Activated B cell treated with CpG ODN at 0.5 μM for 24 hours (primary cell): ENCODE measurements at places on chromosomes 6 and 20. TPM values are rescaled to one million over a fixed set of nuclear protein-coding genes. Genes with fewer than 3 reads are reported as not detected.

DNA sequence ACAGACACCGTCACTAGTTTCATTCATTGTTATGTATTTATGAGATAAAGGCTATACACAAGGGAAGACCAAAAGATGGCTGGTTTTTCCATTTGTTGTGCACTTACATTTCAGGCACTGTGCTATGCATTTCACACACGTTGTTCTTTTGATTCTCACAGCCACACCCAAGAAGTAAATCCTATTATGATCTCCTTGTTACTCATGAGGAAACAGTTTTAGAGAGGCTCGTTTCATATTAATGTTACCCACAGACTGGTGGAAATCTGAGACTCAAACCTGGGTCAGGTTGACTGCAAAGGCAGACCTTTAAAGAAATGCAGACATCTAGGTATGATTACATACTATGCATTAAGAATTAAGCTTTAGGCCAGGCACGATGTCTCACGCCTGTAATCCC is 34.9 kb downstream of the SHLD1 start:
- H3K4me3 ChIP-seq, result no peak overlapping the region
- peaks cover 11% of the 10 kb centered on the region for H3K4me1 ChIP-seq
- no peak for DNase-seq
- no peaks in the 10 kb centered on the region for H3K27me3 ChIP-seq
- H3K27ac ChIP-seq, result no peak overlapping the region

DNA sequence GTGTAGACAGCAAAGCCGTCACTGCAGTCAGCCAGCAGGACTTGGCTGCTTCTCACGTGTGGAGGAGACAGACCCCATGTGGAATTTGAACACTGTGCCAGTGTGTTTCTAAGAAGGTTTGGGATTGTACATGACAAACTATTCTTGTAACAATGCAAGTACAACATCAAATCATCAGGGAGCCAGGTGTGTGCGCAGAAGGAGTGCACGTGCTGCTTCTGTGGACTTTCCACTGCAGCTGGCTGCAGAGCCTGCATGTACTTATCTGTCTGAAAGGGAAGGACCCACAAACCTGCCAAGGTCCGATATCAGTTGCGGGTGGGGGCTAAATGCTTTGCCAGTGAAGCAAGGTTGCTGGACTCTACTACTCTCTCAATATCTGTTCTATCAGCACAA is 211.6 kb downstream of the WDR27 start:
- no peak for DNase-seq
- H3K4me1 ChIP-seq, result no peaks in the 10 kb centered on the region

- H3K27me3 ChIP-seq, result peaks cover 3% of the 10 kb centered on the region
- no peak for DNase-seq
Measured at GRCh38 chr6:52077180-52077884, 10.1 kb downstream of the PKHD1 start.

GRCh38 chr6:159910342-159910741 is 19.6 kb downstream of the MAS1 start:
- no peaks in the 10 kb centered on the region for H3K36me3 ChIP-seq
- DNase-seq, result no peak
- no peaks in the 10 kb centered on the region for H3K4me1 ChIP-seq

- peaks cover 5% of the 10 kb centered on the region for H3K4me1 ChIP-seq
- no peaks in the 10 kb centered on the region for H3K36me3 ChIP-seq
- no peak for DNase-seq
Measured at GRCh38 chr6:131651782-131652181, 14.7 kb downstream of the ENPP3 start.

- H3K27me3 ChIP-seq, result no peaks in the 10 kb centered on the region
- no peak for DNase-seq
- H3K4me1 ChIP-seq, result peaks cover 32% of the 10 kb centered on the region
- no peak overlapping the region for H3K27ac ChIP-seq
Measured at GRCh38 chr6:157811137-157811475, 11.9 kb upstream of the SNX9 start.

DNA sequence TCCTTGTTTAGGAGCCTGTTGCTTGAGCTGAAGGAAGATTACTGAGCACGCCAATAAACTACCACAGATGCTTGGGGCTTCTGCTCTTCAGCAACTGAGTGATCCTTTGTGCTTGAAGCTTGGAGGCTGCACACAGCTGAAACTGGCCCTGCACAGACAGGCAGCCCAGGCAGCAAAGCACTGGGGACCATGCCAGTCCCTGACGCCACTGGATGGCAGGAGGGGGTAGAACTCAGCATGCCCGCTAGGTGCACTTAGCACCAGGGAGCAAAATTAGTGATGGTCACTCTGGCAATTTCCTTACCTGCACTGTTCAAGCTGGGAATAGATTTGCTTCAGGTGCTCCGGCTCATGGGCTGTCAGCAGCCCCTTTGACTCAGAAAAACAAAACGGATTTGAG is 91.5 kb downstream of the FAM50B start:
- H3K36me3 ChIP-seq, result no peaks in the 10 kb centered on the region
- no peak overlapping the region for H3K4me3 ChIP-seq
- no peaks in the 10 kb centered on the region for H3K4me1 ChIP-seq
- peaks cover 37% of the 10 kb centered on the region for H3K27me3 ChIP-seq
- H3K27ac ChIP-seq, result no peak overlapping the region
- DNase-seq, result no peak

GRCh38 chr6:45698046-45698445 is 317.6 kb downstream of the CLIC5 start:
- H3K4me3 ChIP-seq, result no peak overlapping the region
- peaks cover 8% of the 10 kb centered on the region for H3K4me1 ChIP-seq
- peaks cover 2% of the 10 kb centered on the region for H3K27me3 ChIP-seq

GRIK2 gene
- total RNA-seq, result 0.11 and 0.17 TPM in 2 replicates

C4A gene
- 4.6 and 6.8 TPM in 2 replicates for total RNA-seq

YIPF3 gene
- 51.7 and 59.1 TPM in 2 replicates for total RNA-seq

CFAP61 gene
- total RNA-seq, result not detected in 2 replicates
